Immature natural killer cell (primary cell): ENCODE measurements at places on chromosomes 2 and 18.

DNA sequence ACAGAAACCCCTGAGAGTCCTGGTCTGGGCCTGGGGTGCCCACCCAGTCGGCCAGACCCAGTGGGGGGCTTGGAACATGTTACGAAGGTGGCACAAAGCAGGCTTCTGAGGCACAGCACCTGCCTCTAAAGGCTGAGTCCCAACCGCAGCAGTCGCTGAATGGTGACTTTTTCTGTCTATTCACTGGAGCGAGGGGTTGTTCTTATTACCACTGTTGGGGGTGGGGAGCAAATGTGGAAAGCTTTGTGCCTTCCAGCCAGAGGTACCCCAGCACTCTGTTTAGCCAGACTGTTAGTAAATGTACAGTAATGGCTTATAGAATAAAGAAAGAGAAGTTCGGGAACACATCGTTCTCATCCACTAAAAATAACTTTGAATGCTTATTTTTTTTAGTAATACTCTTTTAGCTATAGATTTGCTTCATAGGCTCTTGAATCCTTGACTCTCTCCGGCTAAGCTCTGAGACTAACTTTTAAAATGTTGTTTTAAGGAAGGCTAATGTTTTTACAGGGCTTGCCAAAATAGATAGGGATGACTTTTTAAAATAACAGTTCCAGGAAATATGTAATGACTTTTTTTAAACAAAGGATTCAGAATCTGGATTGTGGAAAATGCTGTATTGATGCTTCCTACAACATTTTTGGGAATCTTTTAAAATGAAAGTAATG lies 23.4 kb upstream of the PTPN2 start:
- H3K36me3 ChIP-seq: no peaks in the 10 kb centered on the region
- H3K4me1 ChIP-seq: peaks cover 32% of the 10 kb centered on the region
- no peak overlapping the region for H3K4me3 ChIP-seq

DNA sequence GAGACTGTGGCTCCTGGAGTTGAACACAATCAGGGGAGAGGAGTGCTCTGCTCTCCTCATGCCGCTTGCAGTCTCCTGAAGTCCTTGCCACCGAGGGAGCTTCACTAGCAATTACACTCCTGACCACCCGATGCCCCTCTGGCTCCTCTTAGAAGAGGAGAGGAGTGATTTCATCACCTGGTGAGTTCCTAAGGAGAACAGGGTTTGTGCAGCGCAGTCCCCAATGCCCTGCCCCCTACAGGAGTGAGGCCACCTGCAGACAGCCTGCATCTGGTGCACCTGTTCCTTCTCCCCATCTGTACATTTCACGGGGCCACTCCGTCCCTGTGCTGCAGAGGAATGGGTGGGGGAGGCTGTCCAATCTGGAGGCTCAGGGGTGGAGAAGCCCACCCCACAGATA lies 267.2 kb downstream of the HRH4 start:
- no peak overlapping the region for H3K4me3 ChIP-seq
- peaks cover 3% of the 10 kb centered on the region for H3K27me3 ChIP-seq
- no peaks in the 10 kb centered on the region for H3K4me1 ChIP-seq
- DNase-seq: no peak
- H3K36me3 ChIP-seq: no peaks in the 10 kb centered on the region

DNA sequence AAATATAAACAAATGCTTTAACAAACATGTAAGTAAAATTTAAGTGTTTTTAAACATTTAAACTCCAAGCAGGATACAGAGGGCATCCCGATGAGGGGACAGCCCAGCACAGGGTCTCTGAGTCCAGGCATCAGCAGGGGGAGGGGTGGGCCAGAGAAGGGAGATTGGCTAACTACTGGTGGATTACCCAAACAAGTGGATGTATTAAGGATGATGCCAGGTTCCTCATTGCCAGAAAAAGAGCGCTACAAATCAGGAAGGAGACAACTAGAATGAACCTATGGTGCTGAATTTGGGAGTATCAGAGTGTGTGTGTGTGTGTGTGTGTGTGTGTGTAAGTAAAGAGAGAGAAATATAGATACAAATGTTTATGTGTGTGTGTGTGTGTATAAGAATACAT lies 162.0 kb upstream of the RMP24 start:
- DNase-seq: no peak
- no peak overlapping the region for H3K4me3 ChIP-seq
- no peaks in the 10 kb centered on the region for H3K36me3 ChIP-seq
- peaks cover 13% of the 10 kb centered on the region for H3K4me1 ChIP-seq

GRCh38 chr2:205076405-205076804 lies 531.1 kb downstream of the PARD3B start:
- no peak overlapping the region for H3K4me3 ChIP-seq
- H3K27me3 ChIP-seq: no peaks in the 10 kb centered on the region
- no peak for DNase-seq

GRCh38 chr18:41647914-41648313 lies 307.1 kb upstream of the PIK3C3 start:
- H3K4me3 ChIP-seq: no peak overlapping the region
- no peaks in the 10 kb centered on the region for H3K27me3 ChIP-seq

DNA sequence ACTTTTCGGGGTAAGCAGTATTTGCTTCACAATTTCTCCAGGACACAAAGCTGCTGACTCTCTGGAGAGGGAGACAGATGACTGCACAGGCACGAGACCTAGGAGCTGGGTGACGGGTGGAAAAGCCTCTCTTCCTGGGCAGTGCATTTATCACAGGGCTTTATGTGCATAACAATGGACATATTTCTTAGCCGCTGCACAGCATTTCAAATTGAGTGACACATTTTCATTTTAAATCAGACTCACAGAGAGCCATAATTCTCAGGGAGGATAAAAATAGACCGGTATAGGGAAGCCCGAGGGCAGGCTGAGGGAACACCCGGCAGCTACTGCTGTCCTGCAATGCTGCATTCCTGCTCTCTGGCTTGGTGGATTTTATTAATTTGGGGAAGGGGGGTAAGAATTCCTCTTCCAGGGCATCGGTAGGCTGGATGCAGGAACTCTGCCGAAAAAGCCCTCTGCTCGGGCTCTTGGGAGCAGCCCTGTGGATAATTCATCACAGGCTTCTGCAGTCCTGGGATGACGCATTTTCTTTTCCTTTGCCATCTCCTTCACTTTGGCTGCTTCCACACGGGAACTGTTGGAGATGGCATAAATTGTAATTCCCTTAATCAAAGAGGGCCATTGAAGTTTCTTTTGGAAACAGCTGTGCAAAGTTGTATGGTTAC lies 108.1 kb upstream of the ACAA2 start:
- DNase-seq: no peak
- H3K36me3 ChIP-seq: no peaks in the 10 kb centered on the region
- H3K27me3 ChIP-seq: peaks cover 15% of the 10 kb centered on the region
- H3K4me1 ChIP-seq: no peaks in the 10 kb centered on the region

GRCh38 chr18:41526054-41526453 lies 429.0 kb upstream of the PIK3C3 start:
- no peak overlapping the region for H3K4me3 ChIP-seq
- no peak for DNase-seq
- H3K27me3 ChIP-seq: no peaks in the 10 kb centered on the region
- H3K36me3 ChIP-seq: peaks cover 5% of the 10 kb centered on the region
- H3K27ac ChIP-seq: no peak overlapping the region

DNA sequence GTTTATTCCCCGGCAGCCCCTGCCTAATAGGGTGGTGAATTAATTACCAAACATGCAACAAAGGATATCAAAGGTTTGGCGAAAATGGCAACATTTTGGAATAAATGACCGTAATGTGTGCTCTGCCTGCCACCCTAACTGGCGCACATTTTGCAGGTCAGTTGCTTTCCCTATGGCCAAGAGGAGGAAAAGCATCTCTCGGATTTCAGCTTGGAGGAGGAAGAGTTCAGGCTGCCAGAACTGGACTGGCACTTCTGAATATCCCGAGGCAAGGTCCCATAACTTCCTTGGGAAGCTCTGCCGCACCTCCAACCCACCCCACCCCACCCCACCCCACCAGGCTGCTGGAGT lies 37.1 kb downstream of the SLC25A52 start:
- no peak overlapping the region for H3K4me3 ChIP-seq
- H3K36me3 ChIP-seq: no peaks in the 10 kb centered on the region
- no peak for DNase-seq
- no peak overlapping the region for H3K27ac ChIP-seq

GRCh38 chr2:24174851-24175277 lies at the start of gene FAM228A:
Gene FAM228A, plus strand, starts transcription at chr2:24175053. Its CDS starts 428 bp downstream, at chr2:24175481.
- no peak within 1 kb of the TSS for H3K4me3 ChIP-seq
- DNase-seq: no peak
- H3K27ac ChIP-seq: no peak within 1 kb of the TSS
- no peaks in the 10 kb centered on the region for H3K4me1 ChIP-seq
- H3K36me3 ChIP-seq: peaks cover 6% of the 10 kb centered on the region

DNA sequence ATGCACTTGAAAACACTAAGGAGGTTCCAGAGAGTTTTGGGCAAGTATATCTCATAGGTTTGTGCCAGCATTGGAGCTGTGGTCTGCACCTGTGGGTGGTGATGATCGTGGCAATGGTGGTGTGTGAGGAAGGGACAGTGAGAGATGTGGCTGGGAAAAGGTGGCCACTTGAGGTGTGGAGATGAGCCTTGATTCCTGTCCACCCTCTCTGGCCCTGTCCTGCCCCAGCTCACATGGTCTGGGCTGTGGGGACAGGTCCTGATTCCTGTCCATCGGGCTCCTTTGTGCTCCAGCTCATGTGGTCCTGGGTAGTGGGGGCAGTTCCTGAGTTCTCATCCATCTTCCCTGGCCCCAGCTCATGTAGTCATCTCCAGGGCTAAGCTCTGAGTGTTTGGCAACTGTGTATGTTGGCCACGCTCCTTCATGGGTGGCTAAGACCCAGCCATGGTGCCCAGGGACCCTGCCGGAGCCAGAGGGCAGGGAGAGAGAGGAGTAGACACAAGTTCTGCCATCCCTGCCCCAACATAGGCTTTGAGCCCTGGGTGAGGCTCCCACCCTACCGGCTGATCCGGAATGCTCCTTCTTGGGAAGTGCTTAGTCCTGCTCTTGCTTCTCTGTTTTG lies 294.4 kb upstream of the HDAC4 start:
- no peak overlapping the region for H3K27ac ChIP-seq
- DNase-seq: no peak
- peaks cover 15% of the 10 kb centered on the region for H3K4me1 ChIP-seq
- H3K4me3 ChIP-seq: peak overlapping the region; percentile 48
- H3K27me3 ChIP-seq: peaks cover 8% of the 10 kb centered on the region

- H3K36me3 ChIP-seq: peaks cover 3% of the 10 kb centered on the region
- DNase-seq: no peak
- H3K4me1 ChIP-seq: peaks cover 12% of the 10 kb centered on the region
- H3K4me3 ChIP-seq: no peak overlapping the region
- no peak overlapping the region for H3K27ac ChIP-seq
- peaks cover 25% of the 10 kb centered on the region for H3K27me3 ChIP-seq
Measured at GRCh38 chr2:241892299-241893137, 23.0 kb downstream of the RTP5 start.
